ENCODE measurements at places on chromosomes 4 and X. TPM values are rescaled to one million over a fixed set of nuclear protein-coding genes. Genes with fewer than 3 reads are reported as not detected.

NDST4 gene
- not detected for total RNA-seq

P2RY8 gene
- not detected for total RNA-seq

MAP7D2 gene
- total RNA-seq: 1.7 TPM

QRFPR gene
- total RNA-seq: not detected

PIGA gene
- total RNA-seq: 14.2 TPM

XAGE2 gene
- not detected for total RNA-seq

HSFX3 gene
- total RNA-seq: not detected

TAPT1 gene
- total RNA-seq: 32.4 TPM

HTR2C gene
- not detected for total RNA-seq

CRLF2 gene
- total RNA-seq: not detected

DMD gene
- 10.3 TPM for total RNA-seq

GLRA3 gene
- not detected for total RNA-seq

NIPAL1 gene
- 2.5 TPM for total RNA-seq

GNRHR gene
- not detected for total RNA-seq
